ENCODE measurements at places on chromosomes 7 and 10. TPM values are rescaled to one million over a fixed set of nuclear protein-coding genes. Genes with fewer than 3 reads are reported as not detected.

DNA sequence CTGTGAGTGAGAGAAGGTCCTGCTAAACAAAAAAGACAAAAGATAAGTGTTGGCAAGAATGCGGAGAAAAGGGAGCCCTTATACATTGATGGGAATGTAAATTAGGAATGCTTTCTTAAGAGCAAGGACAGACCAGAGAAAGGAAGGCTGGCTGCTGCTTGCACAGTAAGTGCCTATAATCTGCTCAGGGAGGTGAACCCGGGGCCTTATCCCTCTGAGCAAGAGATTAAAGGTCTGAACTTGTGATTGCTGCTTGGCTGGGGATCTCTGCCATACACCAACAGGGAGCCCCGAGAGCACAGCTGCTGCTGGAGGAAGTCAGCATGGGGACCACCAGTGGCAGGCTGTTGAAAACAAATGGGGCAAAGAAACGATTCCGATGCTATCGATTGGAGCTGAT, 32.0 kb upstream of the CRTAC1 start:
- no peak for DNase-seq

- peak; percentile 71 for DNase-seq
Observed at GRCh38 chr10:6204063-6204340, 1.3 kb downstream of the PFKFB3 start.

DNA sequence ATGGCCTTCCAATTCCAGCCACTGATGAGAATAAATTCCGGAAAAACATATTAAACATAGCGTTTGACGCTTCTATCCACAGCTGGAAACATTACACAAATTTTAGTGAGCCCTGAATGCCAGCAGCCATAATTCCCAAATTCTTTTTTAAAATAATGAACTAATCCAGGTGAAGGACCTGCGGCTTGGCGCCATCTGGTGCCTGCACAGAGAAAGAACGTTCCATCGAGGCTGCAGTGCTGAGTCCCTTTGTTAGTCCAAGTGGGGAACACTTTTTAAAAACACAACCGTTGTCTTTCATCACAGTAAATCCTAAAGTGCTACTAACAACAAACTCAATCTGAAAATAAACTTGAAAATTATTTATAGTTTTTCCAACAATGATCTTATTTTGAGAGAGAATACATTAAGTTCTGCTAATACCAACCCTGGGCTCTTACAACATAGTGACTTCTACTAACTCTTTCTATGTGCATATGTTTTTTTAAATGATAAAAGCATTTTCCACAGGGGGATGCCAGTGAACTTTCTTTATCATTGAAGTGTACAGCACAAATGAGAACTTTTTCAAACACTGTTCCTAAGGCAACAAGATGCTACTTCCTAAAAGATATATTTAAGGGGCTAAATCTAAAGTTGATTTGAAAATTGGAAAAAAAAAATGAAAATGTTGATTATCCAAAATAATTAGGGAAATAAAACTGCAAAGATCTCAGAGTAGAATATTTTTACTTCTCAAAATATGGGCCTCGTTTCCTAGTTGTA, 166.9 kb upstream of the RNF32 start:
- no peak for DNase-seq

DNA sequence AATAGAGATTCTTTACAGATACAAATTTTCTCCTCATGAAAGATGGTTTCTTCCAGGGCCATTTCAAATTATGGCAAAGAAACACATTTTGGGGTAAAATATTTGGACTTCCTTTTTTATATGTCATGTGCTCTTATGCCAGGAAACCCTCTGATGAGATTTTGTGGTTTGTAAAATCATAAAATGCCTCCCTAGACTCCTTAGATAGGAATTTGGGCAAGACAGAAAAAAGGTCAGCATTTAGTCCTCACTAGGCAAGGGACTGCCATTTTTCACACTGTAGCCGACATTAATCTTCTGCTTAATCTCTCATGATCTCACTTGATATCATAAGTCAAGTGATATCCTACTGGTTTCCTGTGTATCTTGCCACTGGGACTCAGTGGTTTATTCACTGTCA, 286.4 kb downstream of the ARHGAP12 start:
- no peak for DNase-seq

DNA sequence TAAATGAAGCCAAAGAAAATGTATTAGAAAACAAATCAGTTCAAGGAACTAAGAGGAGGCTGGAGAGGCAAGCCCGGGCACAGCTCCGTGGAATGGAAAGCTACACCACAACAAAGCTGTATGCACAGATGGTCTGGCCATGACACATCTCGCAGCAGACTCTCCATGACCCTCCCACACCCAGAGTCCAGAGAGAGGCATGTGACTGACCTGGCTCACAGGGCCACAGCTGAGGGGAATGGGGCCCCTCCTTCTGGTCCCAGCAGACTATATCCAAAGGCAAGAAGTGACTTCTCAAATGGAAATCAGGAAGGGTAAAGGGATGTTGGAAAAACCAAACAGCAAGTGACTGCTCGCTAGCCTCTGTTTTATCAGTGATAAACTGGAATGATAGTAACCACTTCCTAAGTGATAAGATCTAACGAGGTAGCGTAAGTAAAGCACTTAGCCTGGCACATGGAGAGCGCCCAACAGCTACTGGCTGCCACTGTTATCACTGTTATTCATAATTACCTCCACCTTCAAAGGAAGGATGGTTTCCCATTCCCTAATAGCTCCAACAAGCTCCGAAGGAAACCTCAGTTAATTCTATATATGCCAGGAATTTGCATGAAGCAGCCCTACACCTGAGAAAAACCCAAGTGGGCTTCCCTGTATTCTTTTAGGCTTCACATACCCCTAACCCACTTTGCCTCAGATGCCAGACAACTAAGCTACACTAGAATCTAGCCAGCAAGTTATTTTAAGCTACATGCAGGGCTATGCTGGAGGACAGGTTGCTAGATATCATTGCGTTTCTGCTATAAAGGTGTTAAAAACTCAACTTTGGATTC, 8.4 kb downstream of the OSBPL3 start:
- peak; percentile 53 for DNase-seq

- DNase-seq, result no peak
Observed at GRCh38 chr10:20202337-20202736, 386.1 kb downstream of the PLXDC2 start.

- DNase-seq, result peak; percentile 34
Observed at GRCh38 chr10:132984801-132985545, 42.6 kb upstream of the CFAP46 start.

FOXI2 gene
- total RNA-seq, result not detected

PLA2G12B gene
- not detected for total RNA-seq

RUFY2 gene
- 8.1 TPM for total RNA-seq

MKI67 gene
- total RNA-seq, result 0.84 TPM

GSTO1 gene
- 222 TPM for total RNA-seq

TMEM270 gene
- not detected for total RNA-seq

CLDN4 gene
- 0.16 TPM for total RNA-seq
